SIG-M5 (cell line): ENCODE measurements at places on chromosomes 1 and 21.

GRCh38 chr21:45410865-45411809 is 6.2 kb downstream of the COL18A1 start:
- no peak for DNase-seq

DNA sequence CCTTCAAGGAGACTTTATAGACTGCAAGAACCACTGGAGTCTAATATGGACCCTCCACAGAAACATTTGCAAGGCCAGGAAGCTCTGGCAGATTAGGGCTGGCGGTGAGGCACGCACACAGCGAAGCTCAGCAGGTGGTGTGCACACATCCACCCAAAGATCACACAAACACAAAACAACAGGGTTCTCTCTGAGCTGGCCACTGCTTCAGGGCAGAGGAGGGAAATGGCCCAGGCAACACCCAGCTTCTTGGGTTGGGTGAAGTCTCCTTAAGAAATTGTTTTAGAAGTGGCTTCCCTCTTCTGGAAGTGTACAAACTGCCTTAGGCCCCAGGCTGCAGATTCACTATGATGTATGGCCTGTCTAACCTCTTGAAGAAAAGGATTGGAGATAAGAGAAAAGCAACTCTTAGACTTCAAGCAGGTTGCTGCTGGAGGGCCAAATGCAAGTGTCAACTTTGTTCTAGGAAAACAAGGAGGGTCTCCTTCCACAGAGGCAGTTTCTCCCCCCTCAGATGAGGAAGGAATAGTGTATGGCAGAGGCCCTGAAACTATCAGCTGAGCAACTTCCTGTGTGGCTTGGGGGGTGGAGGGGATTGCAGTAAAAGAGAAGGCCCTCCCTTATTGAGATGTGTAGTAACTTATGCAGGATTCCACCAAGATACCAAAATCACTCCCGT is 2.0 kb downstream of the RCSD1 start:
- DNase-seq: peak; percentile 69

DNA sequence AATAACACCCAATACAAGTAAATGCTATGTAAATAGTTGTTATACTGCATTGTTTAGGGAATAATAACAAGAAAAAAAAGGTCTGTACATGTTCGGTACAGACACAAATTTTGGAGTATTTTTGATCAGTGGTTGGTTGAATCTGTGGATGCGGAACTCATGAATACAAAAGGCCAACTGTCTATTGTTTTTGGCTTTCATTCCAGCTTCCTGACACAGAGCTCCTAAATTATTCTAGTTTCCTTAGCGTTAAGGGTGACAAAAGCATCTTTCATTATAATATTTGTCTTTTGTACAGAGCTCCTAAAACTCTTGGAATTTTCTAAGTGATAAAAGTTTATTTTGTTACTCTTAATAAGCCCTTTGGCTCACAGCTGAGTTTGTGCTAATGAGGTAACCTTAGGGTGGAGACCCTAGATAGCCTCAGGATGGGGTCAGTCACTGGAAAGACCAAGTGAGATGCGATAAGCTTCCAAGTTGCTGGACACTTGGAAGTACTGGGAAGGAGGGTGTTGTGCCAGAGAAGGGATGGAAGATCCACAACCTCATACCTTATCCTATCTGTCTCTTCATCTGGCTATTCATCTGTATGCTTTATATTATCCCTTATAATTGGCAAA is 57.4 kb upstream of the PRRC2C start:
- DNase-seq: no peak

DNA sequence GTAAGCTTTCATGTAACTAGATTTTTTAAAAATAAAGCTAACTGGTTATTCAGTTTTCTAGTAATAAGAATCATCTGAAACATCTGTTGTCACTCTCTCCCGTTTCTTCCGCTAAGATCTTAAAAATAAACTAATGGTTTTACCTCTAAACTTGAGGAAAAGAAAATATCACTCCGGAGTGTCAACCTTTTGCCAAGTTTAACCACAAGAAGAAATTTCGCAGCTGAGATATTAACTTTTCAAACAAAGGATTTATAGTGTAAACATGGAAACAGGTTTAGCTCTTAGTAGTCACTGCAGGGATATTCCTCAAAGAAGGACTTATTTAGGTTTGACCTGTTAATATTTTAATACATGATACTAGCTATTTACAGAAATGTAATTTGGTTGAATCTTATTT is 954.9 kb downstream of the ADGRL2 start:
- DNase-seq: no peak

- no peak for DNase-seq
Measured at GRCh38 chr21:18104802-18105201, 139.8 kb upstream of the CHODL start.

DNA sequence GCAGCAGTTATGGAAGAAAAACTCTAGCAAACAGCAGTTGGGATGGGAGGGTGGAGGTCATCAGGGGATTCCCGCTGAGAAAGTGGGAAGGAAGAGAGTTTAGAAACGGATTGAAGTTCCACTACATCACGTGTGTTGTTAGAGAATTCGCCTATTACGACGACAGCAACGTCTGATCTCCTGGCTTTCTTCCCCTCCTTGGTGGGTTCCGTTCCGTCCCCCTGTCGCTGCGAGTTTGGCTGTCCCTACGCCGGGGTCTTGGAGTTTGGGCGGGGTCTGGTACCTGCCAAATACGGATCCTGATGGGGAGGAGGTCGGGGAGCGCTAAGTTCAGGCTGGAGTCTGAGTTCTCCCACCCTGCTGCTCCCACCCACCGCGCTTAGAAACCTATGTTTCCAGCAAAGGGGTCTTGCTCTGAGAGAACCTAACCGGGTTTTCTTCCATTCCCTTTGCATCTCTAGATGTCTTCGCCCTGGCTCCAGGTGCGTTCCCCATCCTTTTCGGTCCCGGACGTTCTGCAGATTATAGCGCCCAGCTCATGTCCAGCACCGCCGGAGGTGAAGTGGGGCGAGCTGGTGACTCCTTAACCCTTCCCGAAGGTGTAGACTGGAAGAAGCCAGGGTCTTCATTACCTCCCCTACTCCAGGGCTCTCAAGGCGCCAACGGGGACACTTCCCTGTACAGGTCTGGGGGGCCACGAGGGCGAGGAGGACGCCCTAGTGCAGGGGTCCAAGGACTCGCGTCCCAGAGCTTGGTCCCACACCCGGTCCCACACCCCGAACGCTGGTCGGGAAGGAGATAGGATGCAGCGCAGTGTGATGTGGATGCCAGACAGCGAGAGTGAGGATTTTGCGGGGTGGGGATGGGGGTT is 641 bp upstream of the KCNK2 start:
- no peak for DNase-seq

DNA sequence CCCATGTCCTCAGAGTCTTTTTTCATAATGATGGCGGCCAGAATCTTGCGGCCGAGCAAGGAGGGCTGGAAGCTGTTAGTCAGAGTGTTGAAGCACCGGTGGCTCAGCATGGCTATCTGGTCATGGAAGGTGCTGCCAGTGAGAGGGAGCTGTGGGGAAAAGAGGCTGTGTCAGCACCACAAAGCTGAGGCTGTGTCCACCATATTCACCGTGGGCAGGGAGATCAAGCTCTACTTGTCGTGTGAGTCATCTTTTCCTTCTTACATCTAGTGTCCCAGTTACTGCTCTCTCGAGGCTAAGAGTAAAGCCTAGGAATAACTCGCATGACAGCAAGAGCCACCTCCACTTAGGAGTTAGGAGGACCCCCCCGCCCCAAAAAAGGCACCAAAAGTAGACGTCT is 18.2 kb downstream of the ADAR start:
- no peak for DNase-seq

DNA sequence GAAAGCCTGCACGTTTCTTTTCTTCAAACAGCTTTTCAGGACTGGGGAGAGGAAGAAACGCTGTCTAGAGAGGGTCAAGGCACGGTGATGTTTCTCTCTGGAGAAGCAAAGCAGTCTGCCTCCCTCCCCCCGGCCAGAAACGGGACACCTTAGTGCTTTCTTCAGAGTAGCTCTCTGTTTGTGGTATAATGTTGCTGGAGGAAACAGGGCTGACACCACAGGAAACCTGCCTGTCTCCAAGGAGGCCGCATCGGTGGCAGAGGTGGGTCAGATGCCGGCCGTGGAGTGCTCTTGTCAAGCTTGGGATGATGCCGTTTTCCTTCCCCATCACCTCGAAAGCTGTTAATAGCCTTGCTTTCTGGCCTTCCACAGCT is 139.4 kb downstream of the DHRS3 start:
- no peak for DNase-seq

DNA sequence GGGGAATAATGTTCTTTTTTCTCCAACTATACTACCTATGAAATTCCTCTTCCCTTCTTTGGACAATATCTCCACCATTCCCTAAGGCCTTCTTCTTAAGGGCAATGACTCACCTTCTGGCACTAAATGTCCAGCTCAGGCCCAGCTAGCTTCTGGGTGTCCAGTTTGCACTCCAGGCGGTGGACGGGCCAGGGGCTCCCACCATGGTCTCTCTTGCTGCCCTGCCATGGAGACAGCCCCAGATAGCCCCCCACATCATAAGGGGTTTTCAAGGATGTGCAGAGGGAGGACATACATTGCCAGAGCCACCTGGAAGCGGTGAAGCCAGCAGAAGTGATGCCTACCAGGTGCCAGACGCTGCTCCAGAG is 43.8 kb downstream of the C1orf198 start:
- no peak for DNase-seq

DNA sequence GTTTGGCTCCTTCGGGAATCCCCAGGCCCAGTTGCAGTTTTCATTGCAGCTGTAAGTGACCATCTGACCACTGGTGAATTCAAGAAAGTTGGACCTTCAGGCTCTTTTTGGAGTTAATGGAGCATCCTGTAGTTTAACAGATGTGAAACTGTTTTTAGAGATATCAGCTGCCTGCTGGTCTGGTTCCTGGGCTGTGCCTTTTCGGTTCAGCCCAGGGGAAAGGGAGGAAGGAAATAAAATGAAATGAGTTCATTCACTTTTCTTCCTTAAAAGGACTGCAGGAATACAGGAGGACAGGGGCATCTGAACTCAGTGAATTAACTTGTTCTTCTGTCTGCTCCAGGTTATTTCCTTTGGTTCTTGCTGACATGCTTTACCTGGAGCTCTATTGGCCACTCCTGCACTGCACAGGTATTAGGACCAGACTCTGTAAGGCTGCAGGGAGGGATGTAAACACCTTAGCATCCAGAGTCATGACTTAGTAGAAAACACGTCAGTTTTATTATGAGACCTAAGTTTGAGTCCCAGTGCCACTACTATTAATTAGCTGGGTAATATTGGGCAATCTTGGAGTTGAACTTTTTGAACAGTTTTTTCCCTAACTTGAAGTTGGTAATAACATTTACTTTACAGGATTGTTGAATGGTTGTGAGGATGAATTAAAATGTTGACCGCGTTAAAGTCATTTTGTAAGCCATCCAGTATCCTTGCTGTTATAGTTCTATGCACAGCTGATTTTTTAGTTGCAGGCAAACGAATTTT is 83.6 kb downstream of the LRRC8D start:
- DNase-seq: no peak

DNA sequence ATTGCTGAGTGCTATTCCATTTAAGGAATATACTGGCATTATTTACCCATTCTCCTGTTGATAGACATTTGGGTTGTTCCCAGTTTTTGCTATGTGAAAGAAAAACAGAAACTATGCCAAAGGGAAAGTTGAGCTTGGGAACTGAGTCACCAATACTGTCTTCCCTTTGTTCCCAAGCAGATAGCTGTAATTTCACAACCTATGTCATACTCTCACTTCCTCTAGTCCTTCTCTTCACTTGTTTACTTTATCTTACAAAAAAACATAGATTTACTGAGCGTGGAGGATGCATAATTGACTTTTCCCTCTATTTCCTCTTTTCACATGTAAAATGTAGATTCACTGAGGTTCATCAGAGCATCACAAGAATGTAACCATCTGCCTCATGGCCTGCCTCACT is 32.4 kb upstream of the PGBD5 start:
- DNase-seq: peak; percentile 16

GRCh38 chr1:212294983-212295382 is 9.8 kb downstream of the PPP2R5A start:
- no peak for DNase-seq

GRCh38 chr1:19421365-19421764 is 64.0 kb downstream of the CAPZB start:
- DNase-seq: no peak

DNA sequence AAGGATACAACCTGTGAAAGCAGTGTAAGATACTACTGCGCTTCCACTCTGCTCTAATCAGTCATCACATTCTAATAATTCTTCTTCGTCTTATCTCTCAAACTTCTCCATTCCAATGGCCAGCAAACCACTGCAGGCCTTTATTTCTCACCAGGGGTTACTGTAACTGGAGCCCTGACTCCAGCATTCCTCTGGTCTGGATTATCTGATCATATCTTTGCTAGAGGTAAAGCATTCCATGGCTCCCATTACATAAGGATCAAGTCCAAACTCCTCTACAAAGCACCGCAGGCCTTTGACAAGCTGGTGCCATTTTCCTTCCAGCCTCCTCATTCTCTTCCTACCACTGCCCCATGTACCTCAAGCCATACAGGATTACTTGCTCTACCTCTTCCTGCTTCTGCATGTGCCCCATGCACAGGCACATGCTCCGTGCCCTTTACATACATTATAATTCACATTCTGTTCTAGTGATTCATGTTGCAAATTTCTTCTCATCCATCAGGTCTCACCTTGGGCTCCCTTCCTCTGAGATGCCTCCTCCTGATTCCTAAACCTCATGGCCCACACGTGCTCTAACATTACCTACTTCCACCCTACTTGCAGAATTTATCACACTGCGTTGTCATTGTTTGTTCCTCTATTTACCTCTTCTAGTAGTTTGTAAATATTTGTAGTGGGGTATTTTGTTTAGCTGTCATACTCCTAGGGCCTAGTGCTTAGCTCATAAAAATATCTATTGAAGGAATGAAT is 9.3 kb upstream of the SERBP1 start:
- DNase-seq: no peak

- DNase-seq: no peak
Measured at GRCh38 chr1:109579491-109579890, 31.1 kb downstream of the GNAI3 start.

- no peak for DNase-seq
Measured at GRCh38 chr1:223256034-223256433, 107.9 kb downstream of the SUSD4 start.

GRCh38 chr1:116945421-116945820 is 35.7 kb downstream of the PTGFRN start:
- DNase-seq: no peak

- DNase-seq: no peak
Measured at GRCh38 chr1:150237746-150238145, 1.8 kb upstream of the ANP32E start.

DNA sequence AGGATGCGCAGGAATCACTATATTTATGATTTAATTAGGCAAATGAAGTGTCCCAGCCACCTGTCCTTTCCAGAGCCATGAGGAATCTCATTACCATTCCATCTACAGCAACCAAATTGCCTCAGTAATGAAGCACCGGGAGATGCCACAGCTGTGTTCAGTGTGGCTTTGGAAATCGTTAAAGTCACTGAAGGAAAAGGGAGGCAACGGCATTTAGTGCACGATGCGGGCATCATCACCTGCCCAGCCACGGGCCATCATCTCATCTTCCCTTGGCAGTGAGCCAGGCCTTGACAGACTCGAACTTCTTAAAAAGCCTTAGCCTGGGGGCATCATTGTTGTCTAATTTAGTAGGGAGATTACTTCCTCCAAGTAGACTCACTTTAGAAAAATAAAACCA is 67.8 kb downstream of the CNIH3 start:
- no peak for DNase-seq

- no peak for DNase-seq
Measured at GRCh38 chr1:205542367-205542766, 37.9 kb downstream of the CDK18 start.
